ENCODE measurements at places on chromosomes 1 and 21.

GRCh38 chr1:200694738-200695137 lies 25.0 kb upstream of the DDX59 start:
- no peak overlapping the region for H3K27ac ChIP-seq
- H3K36me3 ChIP-seq = no peaks in the 10 kb centered on the region
- H3K4me1 ChIP-seq = no peaks in the 10 kb centered on the region
- H3K27me3 ChIP-seq = no peaks in the 10 kb centered on the region
- DNase-seq = no peak

- no peak for DNase-seq
- no peak overlapping the region for H3K27ac ChIP-seq
- no peaks in the 10 kb centered on the region for H3K4me1 ChIP-seq
Measured at GRCh38 chr1:72649991-72650390, 367.7 kb upstream of the NEGR1 start.

DNA sequence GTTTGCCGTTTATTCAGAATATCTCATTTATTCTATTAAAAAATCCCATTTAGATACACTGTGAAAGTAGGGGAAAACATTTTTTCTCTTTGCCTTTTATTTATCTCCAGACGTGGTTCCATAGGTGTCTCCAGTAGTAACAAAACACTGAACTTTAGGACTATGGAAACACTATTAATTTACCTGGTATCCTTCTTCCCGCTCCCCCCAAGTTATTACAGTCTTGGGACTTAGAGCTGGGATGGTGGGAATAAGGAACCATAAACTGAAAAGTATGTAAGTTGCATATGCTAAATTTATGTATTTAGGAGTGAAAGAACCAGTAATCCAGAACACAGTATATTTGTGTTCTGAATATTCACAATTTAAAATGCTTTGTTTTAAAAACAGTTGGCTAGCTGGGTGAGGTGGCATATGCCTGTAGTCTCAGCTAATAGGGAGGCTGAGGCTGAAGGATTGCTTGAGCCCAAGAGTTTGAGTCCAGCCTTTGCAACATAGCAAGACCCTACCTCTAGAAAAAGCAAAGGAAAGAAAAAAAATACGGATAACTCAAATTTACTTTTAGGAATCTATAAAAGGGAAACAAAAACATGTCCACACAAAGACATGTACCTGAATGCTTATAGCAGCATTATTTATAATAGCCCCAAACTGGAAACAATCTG lies 3.1 kb downstream of the DNAJB4 start:
- H3K27me3 ChIP-seq = no peaks in the 10 kb centered on the region
- H3K36me3 ChIP-seq = no peaks in the 10 kb centered on the region
- no peak overlapping the region for H3K4me3 ChIP-seq
- DNase-seq = no peak
- no peaks in the 10 kb centered on the region for H3K4me1 ChIP-seq

DNA sequence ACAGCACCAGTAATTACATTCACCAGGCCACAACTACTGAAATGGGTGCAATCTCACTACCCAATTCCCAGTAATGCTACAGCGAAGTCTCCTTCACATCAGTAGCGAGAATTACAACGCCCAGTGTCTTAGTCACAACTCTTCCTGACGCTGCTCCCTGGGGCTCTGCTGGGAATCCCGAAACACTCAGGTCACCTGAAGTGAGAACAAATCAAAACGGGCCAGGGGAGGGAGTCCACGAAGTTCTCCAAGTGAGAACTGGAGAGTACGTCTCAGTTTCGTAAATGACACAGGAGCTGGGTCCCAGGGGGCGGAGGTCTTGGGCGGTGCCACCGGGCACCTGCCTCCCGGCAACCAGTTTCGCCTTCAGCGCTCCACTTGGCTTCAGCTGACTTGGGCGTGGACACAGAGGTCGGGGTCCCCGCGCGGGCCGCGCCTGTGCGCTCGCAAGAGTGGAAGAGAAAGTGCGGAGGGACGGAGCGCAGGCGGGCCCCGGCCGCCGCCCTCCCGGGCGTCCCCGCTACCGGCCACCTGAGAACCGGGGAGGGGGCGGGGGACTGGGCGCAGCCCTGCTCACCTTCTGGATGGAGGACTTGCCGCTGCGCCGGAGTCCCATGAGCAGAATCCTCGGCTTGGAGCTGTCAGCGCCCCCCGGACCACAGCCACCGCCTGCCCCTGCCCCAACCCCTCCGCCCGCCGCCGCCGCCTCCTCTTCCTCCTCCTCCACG lies 575 bp downstream of the RRAGC start:
- no peak for DNase-seq
- no peaks in the 10 kb centered on the region for H3K27me3 ChIP-seq
- H3K27ac ChIP-seq = no peak overlapping the region

GRCh38 chr1:206721454-206721853 lies 36.7 kb downstream of the MAPKAPK2 start:
- no peak overlapping the region for H3K4me3 ChIP-seq
- DNase-seq = no peak
- no peaks in the 10 kb centered on the region for H3K27me3 ChIP-seq
- no peaks in the 10 kb centered on the region for H3K36me3 ChIP-seq
- H3K4me1 ChIP-seq = peaks cover 7% of the 10 kb centered on the region
- H3K27ac ChIP-seq = no peak overlapping the region

All from iPS DF 6.9 (cell line).